ENCODE measurements at places on chromosomes 6 and 20. TPM values are rescaled to one million over a fixed set of nuclear protein-coding genes. Genes with fewer than 3 reads are reported as not detected.

SIRPD gene
- not detected for total RNA-seq

SCP2D1 gene
- not detected for total RNA-seq

KCNQ5 gene
- total RNA-seq = 0.57 TPM

OR2H2 gene
- total RNA-seq = not detected

MEI4 gene
- not detected for total RNA-seq

FLOT1 gene
- 28.4 TPM for total RNA-seq

NANP gene
- total RNA-seq = 4.4 TPM

HTR1E gene
- total RNA-seq = not detected
